ENCODE measurements at places on chromosomes 1 and 21.

- DNase-seq: no peak
Observed at GRCh38 chr1:75720820-75721219, 3.7 kb upstream of the ACADM start.

DNA sequence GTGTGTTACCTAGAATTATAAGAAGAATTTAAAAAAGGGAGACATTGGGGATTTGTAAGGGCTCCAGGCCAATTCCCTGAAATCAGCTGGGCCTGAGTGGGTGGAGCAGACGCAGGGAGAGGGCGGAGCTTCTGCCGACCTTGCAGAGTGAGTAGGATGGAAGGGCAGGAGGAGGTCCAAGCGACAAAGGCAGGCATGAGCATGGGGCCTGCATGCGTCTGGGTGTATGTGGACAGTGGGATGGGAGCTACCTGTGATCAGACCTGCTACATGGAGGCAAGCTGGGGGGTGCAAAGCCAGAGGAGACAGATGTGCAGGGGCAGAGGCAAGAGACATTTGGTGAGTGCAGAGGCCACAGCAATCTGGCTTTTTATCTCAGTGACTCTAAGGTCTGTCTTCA lies 105.3 kb upstream of the OLIG2 start:
- no peak for DNase-seq

DNA sequence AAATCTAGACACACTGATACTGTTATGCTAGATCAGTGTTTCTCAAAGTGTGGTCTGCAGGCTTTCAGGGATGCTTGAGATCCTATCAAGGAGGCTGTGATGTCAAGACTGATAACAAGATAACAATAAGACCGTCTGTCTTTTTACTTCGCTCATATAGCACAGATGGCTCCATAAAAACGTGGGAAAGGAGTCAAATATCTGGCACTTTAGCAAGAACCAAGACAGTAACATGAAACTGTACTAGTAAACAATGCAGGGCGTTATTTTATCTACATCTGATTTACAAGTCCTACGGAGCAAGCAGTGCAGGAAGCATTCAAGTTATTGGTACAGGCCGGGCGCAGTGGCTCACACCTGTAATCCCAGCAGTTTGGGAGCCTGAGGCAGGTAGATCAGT lies 3.6 kb upstream of the SPRR3 start:
- no peak for DNase-seq

- no peak for DNase-seq
Observed at GRCh38 chr1:89685461-89685860, 52.5 kb downstream of the LRRC8C start.

- DNase-seq: no peak
Observed at GRCh38 chr1:18557621-18558465, 72.8 kb upstream of the PAX7 start.

DNA sequence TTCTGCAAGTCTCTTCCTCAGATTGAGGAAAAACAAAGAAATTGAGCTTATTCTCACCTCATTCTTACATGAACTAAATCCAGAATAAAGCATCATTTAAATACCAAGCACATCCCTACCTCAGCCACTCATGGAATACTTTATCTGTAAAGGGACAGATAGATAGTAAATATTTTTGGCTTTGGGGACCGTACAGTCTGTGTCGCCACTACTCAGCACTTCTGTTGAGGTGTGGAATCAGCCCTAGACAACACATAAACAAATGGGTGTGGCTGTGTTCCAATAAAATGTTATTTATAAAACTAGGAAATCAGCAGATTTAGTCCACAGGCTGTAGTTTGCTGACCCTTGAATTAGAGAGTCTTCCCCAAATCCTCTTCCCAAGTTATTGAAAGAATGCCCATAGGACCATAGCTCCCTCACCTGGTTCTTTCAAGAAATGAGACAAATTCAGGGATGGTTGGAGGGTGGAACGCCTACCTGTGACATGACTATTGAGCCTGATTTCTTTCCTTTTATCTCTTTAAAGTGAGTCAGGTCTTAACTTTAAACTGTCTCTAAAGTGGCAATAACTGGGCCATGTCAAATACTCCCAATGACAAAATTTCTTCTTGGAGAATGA lies 878.5 kb downstream of the USP25 start:
- DNase-seq: no peak

DNA sequence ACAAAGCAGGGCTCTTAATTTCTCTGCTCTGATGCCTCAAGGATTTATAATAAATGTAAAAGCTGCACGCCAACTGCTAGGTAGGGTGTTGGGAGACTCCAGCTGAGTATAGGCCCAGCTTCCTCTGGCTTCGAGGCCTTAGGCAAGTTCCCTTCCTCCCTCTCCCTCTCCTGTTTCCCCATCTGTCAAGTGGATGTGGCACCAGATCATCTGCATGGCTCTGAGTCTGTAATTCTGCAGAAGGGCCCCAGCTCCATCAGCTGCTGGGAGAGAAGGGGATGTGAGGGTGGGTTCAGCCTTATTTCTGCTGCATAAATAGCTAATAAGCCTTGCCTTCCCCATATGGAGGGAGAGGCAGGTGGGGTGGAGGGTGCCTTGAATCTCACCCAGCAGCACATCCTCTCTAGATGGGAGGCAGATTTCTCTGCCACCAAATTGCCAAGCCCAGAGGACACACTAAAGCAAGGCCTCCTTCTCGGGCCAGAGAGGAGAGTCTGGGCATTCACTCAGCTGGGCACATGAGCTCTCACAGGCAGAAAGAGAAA lies 3.8 kb downstream of the TRIM62 start:
- DNase-seq: no peak

- no peak for DNase-seq
Observed at GRCh38 chr1:37673920-37674319, 18.4 kb upstream of the CDCA8 start.

DNA sequence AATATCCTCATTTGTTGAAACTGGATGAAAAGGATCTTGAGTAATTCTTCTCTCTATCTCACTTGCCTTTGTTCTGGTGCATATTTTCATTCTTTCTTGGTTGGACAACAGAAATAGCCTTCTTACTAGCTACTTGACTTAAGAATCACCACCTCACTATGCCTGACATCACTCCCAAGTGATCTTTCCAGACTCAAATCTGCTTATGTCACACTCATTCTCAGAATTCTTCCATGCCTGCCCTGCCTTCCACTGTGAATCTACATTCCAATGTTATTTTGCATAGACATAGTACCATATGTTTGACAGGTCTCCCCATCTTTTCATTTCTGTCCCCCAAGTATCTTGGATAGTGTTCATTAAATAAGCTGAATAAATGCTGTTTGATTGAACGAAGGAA lies 78.5 kb upstream of the DPYD start:
- DNase-seq: no peak

DNA sequence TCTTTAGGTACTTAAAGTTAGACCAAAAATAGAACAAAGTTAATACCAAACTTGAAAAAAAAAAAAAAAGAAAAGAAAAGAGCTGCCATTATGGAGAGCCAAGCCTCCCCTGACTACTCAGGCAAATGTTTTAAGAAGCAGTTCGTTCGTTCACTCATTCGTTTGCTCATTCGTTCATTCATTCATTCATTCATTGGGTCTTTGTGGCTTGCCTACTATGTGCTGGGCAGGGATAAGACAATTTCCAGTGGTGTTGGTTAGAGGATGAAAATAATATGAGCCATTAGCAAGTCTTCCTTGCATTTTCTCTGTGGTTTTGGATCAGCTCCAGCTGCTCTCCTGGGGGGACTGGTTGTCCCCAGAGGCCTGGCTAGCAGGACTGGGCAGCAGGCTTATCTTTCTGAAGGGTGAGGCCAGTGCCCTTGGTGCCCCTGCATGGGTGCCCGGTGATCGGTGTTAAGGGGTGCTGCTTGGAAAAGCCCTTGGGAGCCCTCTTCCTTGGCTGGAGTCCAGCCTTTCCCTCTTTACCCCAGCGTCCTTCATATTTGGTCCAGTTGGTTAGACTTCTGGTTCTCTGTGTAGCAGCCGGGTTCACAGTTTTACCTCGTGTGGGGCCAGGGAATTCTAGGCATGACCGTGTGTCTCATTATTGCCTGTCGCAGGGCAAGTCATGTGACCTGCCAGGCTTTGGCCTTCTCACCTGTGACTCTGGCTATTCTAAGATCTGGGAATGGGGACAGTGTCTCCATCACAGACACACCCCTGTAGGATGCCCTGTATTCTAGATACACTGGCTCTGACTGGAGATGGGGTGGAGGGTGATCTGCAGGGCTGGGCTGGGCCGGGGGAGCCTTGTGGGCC lies 32.8 kb downstream of the LHX4 start:
- no peak for DNase-seq

DNA sequence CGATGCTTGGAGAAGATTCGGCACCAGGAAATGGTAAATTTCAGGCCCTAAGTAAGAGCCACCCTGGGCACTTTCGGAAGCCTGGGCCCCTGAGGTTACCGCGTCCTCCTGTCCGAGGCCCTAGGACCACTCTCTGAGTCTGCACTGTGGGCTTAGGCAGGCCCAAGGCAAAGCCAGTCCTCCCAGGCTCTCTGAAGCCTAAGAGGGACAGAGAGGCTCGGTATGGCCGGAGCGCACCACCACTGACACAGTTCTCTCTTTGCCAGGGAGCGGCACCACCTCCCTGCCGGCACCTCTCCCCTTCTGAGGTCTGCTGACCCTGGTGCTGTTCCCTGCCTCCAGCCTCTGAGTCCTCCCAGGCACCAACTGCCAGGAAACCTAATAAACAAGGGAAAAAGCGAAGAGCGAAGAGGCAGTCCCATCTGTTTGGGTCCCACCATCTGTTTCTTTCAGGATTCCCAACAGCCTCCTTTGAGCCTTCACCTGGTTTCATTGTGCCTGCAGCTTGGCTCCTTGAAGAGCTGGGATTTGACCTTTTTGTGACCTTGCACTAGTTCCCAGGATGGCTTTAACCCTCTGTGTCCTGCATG lies 57.7 kb downstream of the VWA5B1 start:
- DNase-seq: no peak

DNA sequence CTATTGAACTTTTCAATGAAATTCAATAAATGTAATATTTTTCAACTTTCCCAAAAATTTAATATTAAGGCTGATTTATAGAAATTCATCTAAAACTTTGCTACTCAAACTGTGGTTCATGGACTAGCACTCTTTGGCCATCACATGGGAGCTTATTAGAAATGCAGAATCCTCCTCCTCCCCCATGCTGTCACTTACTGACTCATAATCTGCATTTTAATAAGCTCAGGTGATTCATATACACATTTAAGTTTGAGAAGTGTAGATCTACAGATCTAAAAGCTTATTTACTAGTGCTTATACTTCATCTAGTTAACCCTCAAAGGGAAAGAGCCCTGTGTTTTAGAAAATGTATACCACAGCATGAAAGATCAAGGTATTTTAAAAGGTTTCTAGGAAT lies 84.3 kb downstream of the HS2ST1 start:
- no peak for DNase-seq

- DNase-seq: no peak
Observed at GRCh38 chr1:171610385-171610784, 11.7 kb upstream of the MYOCOS start.

- no peak for DNase-seq
Observed at GRCh38 chr21:15144026-15144425, 79.2 kb upstream of the NRIP1 start.

GRCh38 chr1:12229835-12230548 lies at the start of gene VPS13D:
Gene VPS13D, plus strand, starts transcription at chr1:12230030. Its CDS starts 4,237 bp downstream, at chr1:12234267.
- no peak for DNase-seq

GRCh38 chr1:173866413-173867115 lies 1.2 kb downstream of the GAS5 start:
- DNase-seq: no peak

DNA sequence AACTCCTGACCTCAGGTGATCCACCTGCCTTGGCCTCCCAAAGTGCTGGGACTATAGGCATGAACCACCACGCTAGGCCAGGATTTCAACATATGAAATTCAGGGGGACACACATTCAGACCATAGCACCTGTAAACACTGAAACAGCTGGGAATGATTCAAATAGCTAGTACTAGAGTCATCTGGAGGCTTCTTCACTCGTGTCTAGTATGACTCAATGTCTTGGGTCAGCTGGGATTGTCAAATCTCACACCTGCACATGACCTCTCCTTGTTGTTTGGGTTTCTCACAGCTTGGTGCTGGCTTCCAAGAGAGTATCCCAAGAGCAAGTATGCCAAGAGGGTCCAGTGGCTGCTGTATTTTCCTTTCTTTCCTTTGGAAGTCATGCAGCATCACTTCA lies 75.1 kb downstream of the PGM1 start:
- no peak for DNase-seq

DNA sequence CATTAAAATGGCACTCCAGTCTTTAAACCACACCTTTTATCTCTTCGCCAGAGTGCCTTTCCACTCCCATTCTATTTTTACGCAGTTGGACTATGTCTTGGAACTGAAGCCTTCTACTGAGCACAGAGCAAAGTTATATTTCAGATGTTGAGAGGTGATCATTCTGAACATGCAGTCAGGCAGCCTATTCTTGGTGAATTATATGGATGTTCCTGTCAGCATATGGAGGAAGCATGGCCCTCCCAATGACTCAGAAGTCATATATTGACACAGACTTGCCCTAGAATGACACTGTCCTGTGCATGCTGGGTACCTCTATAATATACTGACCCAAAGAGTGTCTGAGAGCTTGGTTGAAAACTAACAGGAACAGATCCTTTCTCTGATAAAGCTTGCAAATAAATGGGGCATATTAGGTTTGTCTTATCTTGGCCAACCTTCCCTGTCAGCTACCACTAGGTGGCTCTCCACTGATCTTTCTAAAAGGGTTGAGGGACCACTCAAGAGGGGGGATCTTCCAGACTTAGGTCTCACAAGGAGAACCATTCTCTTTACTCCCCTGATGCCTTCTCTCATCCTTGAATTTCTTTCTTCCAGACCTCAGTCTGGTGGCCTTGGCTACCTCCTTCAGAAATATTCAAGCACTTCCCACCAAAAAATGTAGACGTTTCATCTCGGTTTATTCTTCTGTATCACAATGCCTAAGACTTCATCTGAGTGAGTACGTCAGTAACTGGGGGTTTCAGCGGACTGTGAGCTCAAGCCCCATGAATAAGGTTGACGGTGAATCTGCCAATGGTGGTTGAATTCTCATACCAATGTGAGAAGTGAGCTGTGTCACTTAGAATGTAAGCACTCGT lies 11.8 kb upstream of the ALG14 start:
- no peak for DNase-seq

DNA sequence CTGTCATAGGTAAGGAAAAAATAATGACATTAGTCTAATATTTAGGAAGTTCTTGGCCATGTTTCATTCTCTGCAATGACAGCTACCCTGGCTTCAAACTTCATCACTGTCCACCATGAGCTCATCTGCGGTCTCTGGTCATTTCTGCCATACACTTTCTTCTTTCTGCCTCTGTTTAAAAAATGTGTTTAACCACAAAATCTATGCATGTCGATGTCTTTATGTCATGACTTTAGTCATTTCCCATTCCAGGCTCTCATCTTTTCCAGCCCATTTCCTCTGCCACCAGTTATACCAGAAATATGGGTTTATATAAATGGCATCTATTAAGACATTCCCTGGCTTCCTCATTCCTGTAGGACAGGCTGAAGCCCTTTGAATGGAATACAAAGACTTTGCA lies 68.5 kb upstream of the DUSP10 start:
- no peak for DNase-seq

GRCh38 chr1:54979327-54979891 lies 1.0 kb upstream of the TMEM61 start:
- no peak for DNase-seq
